ENCODE measurements at places on chromosomes 4 and X.
A peak's percentile ranks its signal among the peaks of the same experiment; 100 is the strongest.

GRCh38 chr4:76803522-76803921 is 94.4 kb downstream of the SOWAHB start:
- DNase-seq: no peak

GRCh38 chr4:84920617-84921016 is 45.9 kb downstream of the WDFY3 start:
- DNase-seq: peak; percentile 28

DNA sequence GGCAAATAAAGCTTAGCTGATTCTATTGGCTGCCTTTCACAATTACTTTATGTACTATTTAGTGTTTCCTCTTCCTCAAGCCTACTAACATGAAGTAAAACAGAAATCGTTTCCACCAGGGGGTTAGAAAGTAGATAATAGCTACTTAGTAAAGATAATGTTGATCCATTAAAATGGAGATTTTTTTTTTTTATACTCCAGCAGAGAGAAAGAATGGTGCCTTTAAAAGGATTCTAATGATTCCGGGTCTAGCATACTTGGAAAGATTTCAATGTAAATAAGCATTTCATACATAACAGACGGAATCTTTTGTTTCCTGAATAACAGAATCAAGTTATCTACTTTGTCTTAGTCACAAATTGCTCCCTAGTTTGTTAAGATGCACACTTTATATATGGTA is 37.1 kb downstream of the GK start:
- DNase-seq: no peak

DNA sequence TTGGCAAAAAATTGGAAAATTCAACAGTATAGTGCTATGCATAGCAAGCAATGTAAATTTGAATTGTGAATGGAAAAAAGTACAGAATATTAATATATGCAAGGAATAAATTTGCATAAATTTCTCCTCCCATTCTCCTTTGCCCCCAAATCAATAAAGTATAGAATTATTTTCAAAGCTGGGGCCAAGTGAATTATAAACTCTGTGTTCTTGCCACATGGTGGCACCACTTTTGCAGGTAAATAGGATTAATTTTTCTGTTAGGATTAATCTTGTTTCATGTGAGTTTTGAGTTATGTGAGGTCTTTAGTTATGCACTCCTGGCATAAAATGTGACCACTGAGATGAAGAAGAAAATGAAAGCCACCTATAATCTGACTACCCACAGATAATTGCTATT is 19.9 kb downstream of the COPS4 start:
- DNase-seq: no peak

DNA sequence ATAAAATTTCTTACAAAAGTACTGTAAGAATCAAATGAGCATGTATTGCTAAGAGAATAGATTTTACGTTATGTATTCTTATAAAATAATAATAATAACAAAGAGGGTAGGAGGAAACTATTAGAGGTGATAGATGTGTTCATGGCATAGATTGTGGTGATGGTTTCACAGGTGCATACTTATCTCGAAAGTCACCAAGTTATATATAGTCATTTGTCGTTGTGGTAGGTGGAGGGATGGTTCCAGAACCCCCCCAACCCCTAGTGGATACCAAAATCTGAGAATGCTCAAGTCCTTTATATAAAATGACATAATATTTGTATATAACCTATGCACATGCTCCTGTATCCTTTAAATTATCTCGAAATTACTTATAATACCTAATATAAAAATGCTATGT is 36.7 kb upstream of the H2AZ1 start:
- DNase-seq: no peak
